Hindlimb muscle (tissue), 1 donor: ENCODE measurements at places on chromosomes 12 and 14. TPM values are rescaled to one million over a fixed set of nuclear protein-coding genes. Genes with fewer than 3 reads are reported as not detected.

ZFHX2 gene
- 3.1 TPM for polyA plus RNA-seq

PTPRB gene
- polyA plus RNA-seq = 15.9 TPM

GALNT6 gene
- polyA plus RNA-seq = 0.57 TPM

PRPH gene
- 1.4 TPM for polyA plus RNA-seq

PCK2 gene
- 4.3 TPM for polyA plus RNA-seq

FGF6 gene
- 28.9 TPM for polyA plus RNA-seq

USP5 gene
- polyA plus RNA-seq = 66.9 TPM

KLHL33 gene
- polyA plus RNA-seq = 0.97 TPM

LGR5 gene
- polyA plus RNA-seq = 2.4 TPM

RNASE7 gene
- polyA plus RNA-seq = 0.14 TPM

LDHB gene
- polyA plus RNA-seq = 578 TPM

CISTR gene
- not detected for polyA plus RNA-seq

RDH12 gene
- 1.2 TPM for polyA plus RNA-seq

- DNase-seq = peak; percentile 84
Measured at GRCh38 chr14:51283402-51284085, 43.5 kb downstream of the TMX1 start.

DNA sequence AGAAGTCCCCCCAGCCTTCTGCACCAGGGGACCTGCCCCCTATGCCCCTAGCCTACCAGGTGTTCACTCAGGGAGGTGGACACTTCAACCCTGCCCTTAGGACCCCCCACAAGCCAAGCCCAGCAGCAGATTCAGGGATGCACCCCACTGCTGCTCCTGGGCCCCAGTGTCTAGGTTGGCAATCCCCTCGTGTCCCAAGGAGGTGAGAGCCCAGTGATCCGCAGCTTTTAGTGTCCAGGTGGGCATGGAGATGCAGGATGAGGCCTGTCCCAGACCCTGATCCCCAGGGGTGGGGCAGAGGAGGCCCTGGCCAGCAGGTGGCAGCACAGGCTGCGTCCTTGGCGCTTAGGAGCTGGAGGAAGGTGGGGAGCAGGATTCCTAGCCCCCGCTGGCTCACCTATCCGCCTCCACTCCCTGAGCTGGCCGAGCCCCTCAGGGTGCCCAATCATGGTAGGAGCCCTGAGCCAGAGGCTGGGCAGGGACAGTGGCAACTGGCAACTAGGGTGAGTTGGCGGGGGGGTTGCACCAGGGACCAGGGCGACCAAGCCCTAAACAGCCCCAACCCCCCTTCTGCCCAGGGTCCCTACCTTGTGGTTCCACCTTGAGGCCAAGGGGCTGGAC is 4.1 kb downstream of the CKB start:
- no peak for DNase-seq

DNA sequence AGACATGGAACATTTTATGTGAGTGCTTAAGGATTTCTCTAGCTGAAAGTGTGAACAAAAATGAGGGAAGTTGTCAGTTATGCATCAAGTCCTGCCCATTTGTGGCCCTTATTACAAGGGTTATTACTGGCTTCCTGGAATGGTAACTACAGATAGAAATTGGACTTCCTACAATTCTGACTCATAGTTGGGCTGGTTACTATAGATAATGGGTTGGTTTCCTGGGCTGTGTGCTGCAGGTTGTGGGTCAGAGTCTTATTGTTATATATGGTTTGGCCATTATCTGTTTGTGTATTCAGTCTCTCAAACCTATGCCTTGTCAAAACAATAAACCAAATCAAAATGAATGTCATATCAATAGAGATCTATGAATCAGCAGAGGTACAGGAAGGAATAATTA is 313.7 kb downstream of the ADAMTS20 start:
- DNase-seq = no peak

DNA sequence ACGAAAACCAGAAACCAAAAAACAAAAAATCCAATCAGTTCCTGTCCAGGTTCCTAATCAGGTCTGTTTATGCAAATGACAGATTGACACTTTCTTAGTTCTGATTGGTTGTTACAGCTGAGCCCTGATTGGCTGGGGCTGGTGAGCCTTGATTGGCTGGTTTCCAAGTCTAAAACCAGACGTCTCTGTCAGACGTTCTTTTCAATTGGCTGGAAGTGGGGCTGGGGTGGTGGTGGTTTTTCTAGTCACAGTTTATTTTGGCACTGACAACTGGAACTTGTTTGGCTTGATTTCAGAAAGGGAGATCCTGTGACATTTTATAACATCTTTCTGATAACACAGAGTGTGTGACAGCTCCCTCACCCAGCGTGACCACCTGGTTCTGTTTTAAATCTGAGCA is 36.1 kb upstream of the PRICKLE1 start:
- DNase-seq = no peak

GRCh38 chr12:127726671-127727315 is 540.2 kb upstream of the TMEM132C start:
- no peak for DNase-seq

DNA sequence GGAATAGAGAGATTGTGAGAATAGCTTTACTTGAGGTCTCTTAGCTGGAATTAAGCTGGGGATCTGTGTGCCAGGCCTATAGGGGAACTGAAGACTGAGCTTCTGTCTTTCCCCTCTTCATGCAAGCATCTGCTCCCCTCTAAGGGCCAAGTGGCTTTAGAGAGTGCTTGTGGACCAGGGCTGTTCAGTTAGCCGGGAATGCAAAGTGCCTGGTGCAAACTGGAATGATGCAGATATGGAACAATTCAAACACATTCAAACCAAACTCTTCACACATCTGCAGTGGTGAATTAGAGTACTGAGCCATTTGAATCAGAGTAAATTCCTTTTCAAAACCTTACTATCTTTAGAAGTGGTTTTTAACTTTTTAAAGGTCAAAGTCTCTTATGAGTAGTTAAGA is 99.0 kb downstream of the LIN7A start:
- no peak for DNase-seq

DNA sequence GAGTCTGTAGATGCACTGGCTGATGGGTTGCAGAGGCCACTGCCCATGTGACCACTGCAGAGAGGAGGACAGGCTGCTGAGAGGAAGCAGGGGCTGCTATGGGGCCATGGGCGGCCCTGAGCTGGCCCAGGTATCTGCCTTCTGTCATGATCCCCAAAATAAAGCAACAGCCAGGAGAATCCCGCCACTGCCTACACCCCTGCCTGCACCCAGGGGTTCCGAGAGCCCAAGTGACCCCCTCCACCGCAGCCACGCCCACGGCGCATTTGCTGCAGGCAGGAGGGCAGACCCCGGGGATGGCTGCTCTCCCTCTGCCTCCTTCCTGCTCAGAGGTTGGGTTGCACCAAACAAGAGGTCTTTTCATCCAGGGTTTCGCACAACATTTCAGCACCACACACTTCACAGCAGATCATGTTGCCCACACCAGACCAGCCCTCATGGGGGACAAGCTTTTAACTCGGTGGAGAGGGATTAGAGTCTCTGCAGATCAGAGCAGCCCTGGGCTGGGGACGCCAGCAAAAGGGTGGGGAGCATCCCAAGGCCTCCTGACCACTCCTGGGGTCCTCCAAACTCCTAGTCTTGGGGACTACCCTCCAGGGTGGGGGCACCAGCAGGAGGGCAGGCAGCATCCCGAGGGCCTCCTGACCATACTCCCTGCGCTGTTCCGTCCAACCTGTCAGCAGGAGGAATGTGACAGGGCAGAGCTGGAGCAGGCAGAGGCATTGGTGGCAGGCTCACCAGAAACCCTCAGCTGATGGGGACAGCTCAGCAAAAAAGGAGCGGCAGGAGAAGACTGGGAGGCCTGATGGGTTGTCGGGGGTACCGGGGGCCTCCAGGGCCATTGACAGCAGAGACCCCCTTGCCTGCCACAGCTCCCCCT is 14.1 kb downstream of the CCDC85C start:
- DNase-seq = no peak

- DNase-seq = no peak
Measured at GRCh38 chr12:116959845-116960514, 49.2 kb downstream of the FBXW8 start.

DNA sequence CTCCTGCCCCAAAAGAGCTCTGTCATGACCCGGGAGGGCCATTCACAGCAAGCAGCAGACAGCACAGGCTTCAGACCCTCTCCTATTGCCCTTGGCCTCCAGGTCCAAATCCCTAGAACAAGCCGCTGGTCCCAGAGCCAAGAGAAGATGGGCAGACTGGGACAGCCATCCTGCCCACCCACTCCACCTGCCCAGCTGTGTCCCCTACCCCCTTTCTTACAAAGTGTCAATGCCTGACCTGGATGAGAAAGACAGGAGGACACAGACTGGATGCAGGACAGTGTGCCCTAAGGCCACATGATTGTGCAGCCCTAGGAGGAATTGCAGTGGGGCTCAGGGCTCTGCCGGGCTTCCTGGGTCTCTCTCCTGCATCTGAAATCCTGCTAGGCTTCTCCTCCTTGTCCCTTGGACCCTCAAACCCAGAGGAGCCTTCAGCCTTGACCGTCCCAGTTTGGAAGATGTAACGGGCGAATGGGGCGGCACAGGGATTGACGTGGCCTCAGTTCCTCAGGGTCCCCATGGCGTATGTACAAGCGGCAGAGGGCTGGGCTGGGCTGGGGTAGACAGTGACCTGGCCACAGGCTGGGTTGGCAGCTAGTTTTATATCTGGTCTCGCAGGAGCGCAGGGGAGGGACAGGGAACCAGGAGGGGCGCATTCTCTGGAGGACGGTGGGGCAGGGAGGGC is 27.1 kb upstream of the BCDIN3D start:
- no peak for DNase-seq

GRCh38 chr14:66038618-66039017 is 447.6 kb upstream of the CCDC196 start:
- no peak for DNase-seq

GRCh38 chr12:2795291-2796186 is 769 bp downstream of the FKBP4 start:
- DNase-seq = peak; percentile 78

- DNase-seq = no peak
Measured at GRCh38 chr12:96402061-96402460, 1.8 kb upstream of the CDK17 start.

DNA sequence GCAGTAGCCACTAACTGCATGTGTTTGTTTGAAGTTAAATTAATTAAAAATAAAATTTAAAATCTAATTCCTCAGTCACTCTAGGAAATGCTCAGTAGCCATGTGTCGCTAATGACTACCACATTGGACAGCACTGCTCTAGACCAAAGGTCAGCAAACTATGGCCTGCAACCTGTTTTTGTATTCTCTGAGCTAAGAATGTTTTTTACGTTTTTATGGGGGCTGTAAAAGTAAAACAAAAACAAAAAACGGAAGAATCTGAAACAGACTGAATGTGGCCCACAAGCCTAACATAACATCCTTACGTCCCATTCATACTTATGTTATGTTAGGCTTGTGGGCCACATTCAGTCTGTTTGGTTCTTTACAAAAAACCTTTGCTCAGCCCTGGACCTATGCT is 57.8 kb downstream of the LIN52 start:
- DNase-seq = no peak

DNA sequence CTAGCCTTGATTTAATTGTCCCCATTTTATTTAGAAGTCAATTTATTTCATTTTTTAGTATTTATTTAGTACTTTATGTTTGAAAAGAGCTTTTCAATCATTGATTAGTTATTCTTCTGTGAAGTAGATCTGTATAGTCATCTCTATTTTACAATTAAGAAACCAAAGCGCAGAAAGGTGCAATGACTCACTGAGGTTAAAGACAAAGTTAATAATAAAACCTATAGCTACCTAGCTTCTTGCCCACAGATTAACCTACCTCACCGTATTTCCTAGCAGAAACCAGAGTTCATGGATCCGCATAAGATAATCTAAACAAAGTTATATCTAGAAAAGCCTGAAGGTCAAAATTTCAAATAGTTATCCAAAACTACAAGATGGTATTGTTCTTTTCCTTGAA is 176.4 kb downstream of the GRIN2B start:
- no peak for DNase-seq

- DNase-seq = peak; percentile 32
Measured at GRCh38 chr14:86613126-86613525, 1083.2 kb downstream of the FLRT2 start.

- no peak for DNase-seq
Measured at GRCh38 chr12:6272300-6273204, 37.9 kb upstream of the PLEKHG6 start.

DNA sequence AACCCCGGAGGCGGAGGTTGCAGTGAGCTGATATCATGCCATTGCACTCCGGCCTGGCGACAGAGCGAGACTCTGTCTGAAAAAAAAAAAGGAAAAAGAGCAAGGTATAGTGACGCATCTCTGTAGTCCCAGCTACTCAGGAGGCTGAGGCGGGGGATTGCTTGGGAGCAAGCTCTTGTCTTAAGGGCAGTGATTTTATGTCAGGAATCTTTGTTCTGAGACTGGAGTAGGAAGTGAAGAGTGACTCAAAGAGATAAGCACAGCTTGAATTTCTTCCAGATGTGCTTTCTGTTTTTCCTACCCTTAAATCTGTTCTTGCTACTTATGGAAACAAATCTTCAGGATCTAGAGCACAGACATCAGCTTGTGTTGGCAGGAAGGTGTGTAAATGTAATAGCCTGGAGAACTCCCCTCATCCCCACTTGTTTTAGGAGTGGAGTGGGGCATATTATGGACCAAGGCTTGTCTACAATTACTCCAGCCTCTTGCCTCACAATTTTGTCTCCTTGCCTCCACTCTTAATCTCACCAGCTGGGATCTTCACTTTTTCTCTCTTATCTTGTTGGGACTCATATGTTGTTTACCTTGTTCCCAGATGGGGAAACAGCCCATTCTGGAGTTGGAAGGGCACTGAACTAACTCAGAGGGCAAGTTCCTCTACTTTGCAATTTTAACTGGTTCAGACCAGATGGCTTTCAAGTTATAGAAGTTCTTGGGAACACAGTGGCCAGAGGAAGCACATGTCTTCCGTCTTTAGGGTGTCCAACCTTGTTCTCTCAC is 7.5 kb downstream of the TMED2 start:
- no peak for DNase-seq

- DNase-seq = no peak
Measured at GRCh38 chr12:39451977-39452376, 9.1 kb upstream of the KIF21A start.

GRCh38 chr12:1646569-1647284 is 17.7 kb downstream of the WNT5B start:
- no peak for DNase-seq

DNA sequence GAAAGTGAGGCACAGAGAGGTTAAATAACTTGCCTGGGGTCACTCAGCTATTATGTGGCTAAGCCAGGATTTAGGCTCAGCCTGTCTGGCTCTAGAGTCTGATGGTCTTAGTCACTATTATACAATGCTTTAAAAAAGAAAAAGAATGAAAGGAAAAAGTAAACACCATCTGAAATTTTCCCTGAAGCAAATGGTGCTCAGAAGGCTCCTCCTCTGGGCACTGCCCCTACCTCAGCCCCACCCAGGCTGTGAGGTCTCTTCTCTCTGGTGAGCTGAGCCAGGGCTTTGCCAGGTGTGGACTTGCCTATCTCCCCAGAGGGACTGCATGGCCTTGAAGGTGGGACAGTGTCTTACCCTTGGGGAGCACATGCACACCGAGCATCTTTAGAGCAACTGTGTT is 117.5 kb upstream of the DYRK2 start:
- DNase-seq = no peak

DNA sequence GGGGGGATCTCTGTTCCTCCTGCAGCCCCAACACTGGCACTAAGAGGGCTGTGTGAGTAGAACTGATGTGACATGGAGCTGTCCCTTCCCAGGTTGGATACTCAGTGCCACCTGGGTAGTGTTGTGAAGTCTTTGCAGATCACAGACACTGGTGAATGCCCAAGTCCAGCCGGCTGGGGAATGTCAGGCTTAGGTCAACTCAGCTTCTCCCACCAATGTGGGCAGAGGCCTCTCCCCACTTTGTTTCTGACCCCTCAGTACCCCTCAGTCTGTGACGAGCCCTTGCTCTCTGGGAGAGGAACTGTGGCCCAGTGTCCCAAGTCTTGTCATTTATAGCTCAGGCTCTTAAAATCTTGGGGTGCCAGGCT is 11.3 kb downstream of the SLC25A29 start:
- DNase-seq = no peak
